Chondrocyte (in vitro differentiated cells): ENCODE measurements at places on chromosomes 11 and 22. TPM values are rescaled to one million over a fixed set of nuclear protein-coding genes. Genes with fewer than 3 reads are reported as not detected.

- DNase-seq = no peak
- H3K36me3 ChIP-seq = peaks cover 48% of the 10 kb centered on the region
- no peaks in the 10 kb centered on the region for H3K27me3 ChIP-seq
- peaks cover 5% of the 10 kb centered on the region for H3K4me1 ChIP-seq
- no peak overlapping the region for H3K4me3 ChIP-seq
- no peak overlapping the region for H3K27ac ChIP-seq
Observed at GRCh38 chr11:77668760-77669159, 31.2 kb upstream of the CLNS1A start.

FOLR2 gene
- not detected in 3 replicates for total RNA-seq

DNA sequence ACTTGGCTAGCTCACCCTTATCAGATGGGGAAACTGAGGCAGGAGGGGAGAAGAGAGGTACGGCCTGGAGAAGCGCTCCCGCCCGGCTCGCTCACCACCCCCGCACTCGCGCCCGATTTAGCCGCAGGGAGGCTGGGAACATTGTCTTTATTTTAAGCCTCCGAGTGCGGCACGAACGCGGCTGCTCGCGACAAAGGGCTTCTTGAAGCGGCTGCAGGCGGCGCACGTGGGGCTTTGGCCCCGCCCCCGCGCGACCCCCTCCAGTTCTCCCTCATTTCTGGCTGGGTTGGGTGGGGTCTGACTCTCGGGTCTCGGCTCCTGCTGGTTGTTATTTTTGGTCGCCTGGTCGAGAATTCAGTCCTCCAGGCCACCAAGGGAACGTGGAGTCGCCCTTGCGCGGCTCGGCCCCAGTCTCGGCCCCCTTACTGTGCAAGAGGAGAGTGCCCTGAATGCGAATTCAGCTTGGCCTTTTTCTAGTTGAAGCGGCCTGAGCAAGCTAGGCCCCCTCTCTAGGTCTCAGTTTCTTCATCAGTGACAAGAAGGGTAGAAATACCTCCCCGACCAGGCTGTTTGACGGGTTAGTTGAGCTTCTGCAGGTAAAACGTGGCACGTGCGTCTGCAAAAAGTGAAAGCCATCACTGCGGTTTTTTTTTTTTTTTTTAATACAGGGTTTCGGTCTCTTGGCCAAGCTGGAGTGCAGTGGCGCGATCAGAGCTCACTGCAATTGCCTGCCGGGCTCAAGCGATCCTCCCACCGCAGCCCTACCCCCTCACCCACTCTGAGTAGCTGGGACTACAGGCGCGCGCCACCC is 2.6 kb upstream of the CHRM1 start:
- H3K27me3 ChIP-seq = peaks cover 58% of the 10 kb centered on the region
- peaks cover 31% of the 10 kb centered on the region for H3K4me1 ChIP-seq
- no peak overlapping the region for H3K27ac ChIP-seq
- no peak for DNase-seq
- H3K36me3 ChIP-seq = peaks cover under 1% of the 10 kb centered on the region
- peak overlapping the region; percentile 53 for H3K4me3 ChIP-seq

DNA sequence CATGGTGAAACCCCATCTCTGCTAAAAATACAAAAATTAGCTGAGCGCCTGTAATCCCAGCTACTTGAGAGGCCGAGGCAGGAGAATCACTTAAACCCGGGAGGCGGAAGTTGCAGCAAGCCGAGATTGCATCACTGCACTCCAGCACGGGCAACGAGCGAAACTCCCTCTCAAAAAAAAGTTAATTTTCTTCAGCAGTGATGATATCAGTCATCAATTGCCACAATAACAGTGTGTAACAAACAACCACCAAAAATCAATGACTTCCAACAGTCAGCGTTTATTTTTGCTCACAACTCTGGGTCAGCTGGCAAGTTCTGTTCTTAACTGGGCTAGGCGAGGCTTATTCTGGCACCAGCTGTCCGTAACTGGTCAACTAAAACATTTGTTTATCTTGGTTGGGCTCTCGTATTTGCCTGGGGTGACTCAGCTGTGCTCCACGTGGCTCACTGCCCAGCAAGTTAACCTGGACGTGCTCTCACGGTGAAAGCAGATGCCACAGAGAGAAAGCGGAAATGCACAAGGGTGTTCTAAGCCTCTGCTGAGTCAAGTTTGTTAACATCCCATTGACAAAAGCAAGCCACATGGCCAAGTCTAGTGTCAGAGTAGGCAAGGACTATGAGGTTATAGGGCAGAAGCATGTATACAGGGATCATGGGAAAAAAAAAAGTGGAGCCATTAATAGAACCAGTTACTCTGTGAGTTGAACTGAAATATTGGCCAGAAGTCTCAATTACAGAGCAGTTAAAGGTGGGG is 52.1 kb downstream of the LHFPL7 start:
- no peaks in the 10 kb centered on the region for H3K36me3 ChIP-seq
- H3K27me3 ChIP-seq = peaks cover 18% of the 10 kb centered on the region
- peaks cover 16% of the 10 kb centered on the region for H3K4me1 ChIP-seq
- no peak for DNase-seq
- no peak overlapping the region for H3K4me3 ChIP-seq

GRCh38 chr22:27952779-27953178 is 33.7 kb upstream of the PITPNB start:
- H3K27me3 ChIP-seq = no peaks in the 10 kb centered on the region
- peaks cover 15% of the 10 kb centered on the region for H3K4me1 ChIP-seq
- no peaks in the 10 kb centered on the region for H3K36me3 ChIP-seq
- no peak overlapping the region for H3K27ac ChIP-seq
- H3K4me3 ChIP-seq = no peak overlapping the region

DNA sequence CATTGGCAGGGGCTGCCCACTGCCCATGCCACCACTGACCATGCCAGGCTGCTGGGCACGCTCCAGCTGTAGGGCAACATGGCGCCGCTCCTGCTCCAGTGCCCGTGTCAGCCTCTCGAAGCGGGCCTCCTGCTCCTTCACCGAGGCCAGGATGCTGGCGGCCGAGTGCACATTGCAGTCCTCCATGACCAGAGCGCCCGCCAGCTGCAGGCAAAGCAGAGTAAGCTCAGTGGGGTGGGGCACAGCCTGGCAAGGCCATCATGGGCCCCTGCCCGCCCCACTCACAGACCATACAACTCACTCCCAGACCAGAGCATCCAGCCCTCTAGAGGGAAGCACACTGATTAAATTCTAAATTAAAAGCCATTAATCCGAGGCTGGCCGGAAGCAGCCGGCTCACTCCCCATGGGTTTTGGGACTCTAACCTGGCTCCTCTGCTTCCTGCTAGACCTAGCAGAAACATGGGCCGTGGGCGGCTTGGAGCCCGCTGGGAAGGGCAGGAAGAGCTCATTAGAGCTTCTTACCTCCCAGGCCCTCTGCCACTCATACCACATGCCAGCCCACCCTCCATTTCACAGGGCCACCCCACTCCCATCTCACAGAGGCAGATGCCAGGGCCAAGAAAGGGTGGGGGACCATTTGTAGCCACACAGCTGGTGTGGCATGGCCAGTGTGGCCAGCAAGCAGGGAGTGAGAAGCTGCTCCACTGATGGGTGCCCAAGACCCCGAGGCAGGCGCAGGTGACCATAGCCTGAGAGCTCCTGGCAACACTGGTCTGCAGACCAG is 25.8 kb downstream of the ARVCF start:
- peak; percentile 93 for DNase-seq
- no peak overlapping the region for H3K4me3 ChIP-seq
- H3K4me1 ChIP-seq = peaks cover 36% of the 10 kb centered on the region

CDC42EP2 gene
- total RNA-seq = 7.3 to 12.8 TPM (median 12.6 TPM) in 3 replicates

ESAM gene
- total RNA-seq = 1.7 to 2.6 TPM (median 2.0 TPM) in 3 replicates

- no peak for DNase-seq
- H3K36me3 ChIP-seq = no peaks in the 10 kb centered on the region
- H3K4me3 ChIP-seq = peak overlapping the region; percentile 60
- H3K27me3 ChIP-seq = no peaks in the 10 kb centered on the region
- no peak overlapping the region for H3K27ac ChIP-seq
- H3K4me1 ChIP-seq = peaks cover 30% of the 10 kb centered on the region
Observed at GRCh38 chr11:33376331-33377310, 119.4 kb downstream of the HIPK3 start.

DNA sequence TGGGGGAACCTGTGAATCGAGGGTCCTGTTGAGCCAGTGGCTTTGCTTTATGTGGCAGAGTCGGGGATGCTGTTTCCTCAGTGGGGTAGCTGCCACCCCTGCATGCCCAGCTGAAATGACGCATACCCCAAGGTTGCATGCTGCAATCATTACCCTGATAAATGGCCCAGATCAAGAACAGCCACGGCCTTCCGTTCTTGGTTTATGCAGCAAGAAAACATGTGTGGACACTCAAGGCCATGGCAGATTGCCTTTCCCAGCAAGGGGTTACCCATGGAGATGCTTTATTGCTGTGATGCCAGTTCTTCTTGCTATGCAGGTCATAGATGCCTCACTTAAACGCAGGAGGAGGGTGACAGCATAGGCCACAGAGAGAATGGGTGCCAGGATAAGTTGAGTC is 14.3 kb upstream of the SREBF2 start:
- DNase-seq = peak; percentile 15
- H3K4me1 ChIP-seq = peaks cover under 1% of the 10 kb centered on the region
- no peaks in the 10 kb centered on the region for H3K27me3 ChIP-seq
